ENCODE measurements at places on chromosomes 11 and 22. TPM values are rescaled to one million over a fixed set of nuclear protein-coding genes. Genes with fewer than 3 reads are reported as not detected.

CLCF1 gene
- total RNA-seq = 30.7 TPM

DNA sequence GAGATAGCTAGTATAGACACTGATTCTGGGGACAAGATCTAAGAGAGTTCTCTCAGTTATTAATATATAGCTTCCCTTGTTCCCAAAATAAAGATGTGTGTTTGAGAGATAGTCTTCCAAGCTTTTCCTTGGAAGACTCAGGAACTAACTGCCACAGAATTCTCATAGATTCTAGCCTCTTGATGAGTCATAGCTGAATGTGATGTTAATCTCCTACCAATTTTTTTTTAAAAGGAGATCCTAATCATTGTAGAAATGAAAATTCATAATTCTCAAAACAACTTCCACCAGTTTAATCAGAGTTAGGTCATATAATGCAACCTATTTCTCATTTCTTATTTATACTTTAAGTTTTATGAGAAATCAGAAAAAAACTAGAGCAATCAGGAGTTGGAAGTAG, 148.8 kb downstream of the JRKL start:
- no peaks in the 10 kb centered on the region for H3K4me1 ChIP-seq
- peaks cover 2% of the 10 kb centered on the region for H3K27me3 ChIP-seq

- H3K4me3 ChIP-seq = no peak overlapping the region
- no peaks in the 10 kb centered on the region for H3K36me3 ChIP-seq
- no peaks in the 10 kb centered on the region for H3K4me1 ChIP-seq
- DNase-seq = no peak
Observed at GRCh38 chr11:84580428-84580827, 1046.7 kb downstream of the DLG2 start.

ENTHD1 gene
- total RNA-seq = not detected

IGLL1 gene
- not detected for total RNA-seq

- H3K36me3 ChIP-seq = no peaks in the 10 kb centered on the region
- H3K4me1 ChIP-seq = no peaks in the 10 kb centered on the region
- H3K4me3 ChIP-seq = no peak overlapping the region
Observed at GRCh38 chr11:106585061-106585460, 433.2 kb downstream of the GUCY1A2 start.

DNA sequence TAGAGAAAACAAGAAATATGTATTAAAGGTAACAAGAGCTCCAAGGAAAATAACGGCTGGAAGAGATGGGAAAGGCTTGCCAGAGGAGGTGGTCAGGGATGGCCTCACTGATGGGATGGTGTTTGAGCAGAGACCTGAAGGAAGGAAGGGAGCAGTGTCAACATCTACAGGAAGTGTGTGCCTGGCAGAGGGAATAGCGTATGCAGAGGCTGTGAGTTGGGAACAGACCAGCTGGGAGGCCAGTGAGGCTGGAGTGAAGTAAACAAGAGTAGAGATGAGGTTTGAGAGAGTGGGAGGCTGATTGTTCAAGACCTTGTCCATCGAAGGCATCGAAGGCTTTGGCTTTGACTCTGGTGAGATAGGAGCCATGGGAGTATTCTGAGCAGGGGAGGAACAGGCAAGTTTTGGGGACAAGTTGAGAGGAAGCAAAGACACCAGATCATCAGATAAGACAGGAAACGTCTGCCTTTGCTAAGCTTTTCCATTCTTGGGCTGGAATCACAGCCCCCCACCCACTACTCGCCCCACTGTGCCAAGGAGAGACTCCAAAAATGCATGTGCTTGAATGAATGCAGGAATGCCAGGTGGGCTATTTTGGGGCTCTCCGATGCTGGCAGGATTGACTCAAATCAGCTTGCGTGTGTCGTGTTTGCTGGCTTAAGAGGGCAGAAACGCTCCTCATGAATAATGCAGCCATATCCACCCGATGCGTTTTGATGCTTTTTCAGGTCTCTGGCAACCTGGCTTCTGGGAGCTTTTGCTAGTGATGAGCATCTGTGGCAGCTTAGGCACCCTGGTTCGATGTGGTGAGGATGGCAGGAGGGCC, 7.2 kb downstream of the SGSM1 start:
- peaks cover 19% of the 10 kb centered on the region for H3K27me3 ChIP-seq
- H3K4me1 ChIP-seq = no peaks in the 10 kb centered on the region
- H3K27ac ChIP-seq = no peak overlapping the region
- DNase-seq = no peak
- H3K4me3 ChIP-seq = no peak overlapping the region

DNA sequence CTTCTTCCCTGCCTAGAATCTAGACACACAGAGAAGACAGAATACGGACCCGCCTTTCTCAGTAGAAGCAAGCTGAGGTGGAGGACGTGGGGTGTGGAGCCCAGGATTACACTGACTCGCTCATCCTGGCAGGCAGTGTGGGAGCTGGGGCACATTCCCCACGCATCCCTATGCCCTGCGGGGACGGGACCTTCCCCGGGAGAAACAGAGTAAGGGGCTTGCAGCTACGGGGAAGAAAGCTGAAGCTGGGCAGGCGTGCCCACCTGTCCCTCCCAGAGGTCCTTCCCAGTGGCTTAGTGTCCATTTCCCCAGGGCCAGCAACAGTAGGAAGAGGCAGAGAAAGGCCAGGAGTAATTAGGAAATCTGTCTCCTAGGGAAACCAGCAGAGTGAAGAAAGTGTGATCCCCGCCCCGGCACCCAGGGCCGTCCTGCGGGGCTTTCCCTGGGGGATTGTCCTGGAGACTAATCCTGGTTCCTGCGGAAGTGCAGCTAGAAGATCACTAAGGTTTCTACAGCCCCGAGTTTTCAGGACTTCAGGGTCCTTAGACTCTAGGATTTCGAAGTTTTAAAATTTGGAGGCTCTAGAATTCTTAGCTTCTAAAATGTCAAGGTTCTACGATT, 7.8 kb downstream of the DNAJB13 start:
- no peak overlapping the region for H3K27ac ChIP-seq
- H3K4me3 ChIP-seq = no peak overlapping the region
- H3K27me3 ChIP-seq = peaks cover 23% of the 10 kb centered on the region
- no peaks in the 10 kb centered on the region for H3K36me3 ChIP-seq
- DNase-seq = no peak
- peaks cover 6% of the 10 kb centered on the region for H3K4me1 ChIP-seq

DNA sequence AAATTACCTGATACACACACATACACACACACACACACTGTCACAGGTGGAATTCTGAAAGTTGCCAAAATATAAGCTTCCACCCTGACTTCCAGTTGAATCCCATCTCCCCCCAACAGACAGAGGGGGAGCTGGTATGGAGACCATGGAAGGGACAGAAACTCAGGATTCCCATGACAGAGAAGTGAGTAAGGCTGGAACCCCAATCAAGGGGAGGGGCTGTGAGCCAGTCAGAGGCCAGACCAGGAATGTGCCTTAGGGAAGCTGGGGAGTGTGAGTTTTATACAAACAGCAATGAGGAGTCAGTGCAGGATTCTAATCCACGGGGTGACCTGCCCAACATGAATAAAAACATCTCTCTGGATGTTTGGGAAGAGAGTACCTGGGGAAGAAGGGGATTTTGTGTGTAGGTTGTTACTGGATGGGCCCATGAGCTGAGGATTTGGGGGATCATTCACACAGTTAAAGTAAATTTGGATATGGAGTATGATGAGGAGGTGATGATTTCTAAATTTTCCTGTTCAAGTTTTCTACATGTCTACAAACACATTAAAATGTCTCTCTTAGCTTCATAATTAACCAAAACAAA, 38.7 kb upstream of the TOP3B start:
- no peak overlapping the region for H3K4me3 ChIP-seq
- H3K36me3 ChIP-seq = peaks cover 8% of the 10 kb centered on the region
- H3K27ac ChIP-seq = peak overlapping the region; percentile 38
- no peaks in the 10 kb centered on the region for H3K27me3 ChIP-seq
- no peak for DNase-seq

DNA sequence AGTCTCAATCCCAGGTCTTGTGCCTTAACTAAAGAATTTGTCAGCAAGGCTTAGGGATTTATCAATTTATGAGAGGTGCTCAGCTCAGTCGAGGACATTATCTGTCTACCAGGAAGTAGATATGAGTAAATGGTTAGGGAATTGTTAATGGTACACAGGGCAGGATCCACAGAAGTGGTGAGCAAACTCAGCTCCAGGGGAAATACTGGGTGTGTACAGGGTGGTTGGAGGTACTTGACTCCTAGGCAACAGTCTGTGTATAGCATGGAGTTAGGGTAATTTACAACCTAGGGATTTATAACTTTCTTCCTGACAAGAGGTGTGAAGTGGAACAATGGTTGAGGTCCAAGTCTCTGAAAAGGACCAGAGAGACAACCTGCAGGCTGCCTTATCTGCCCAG, 123.4 kb upstream of the OR9Q1 start:
- no peaks in the 10 kb centered on the region for H3K4me1 ChIP-seq
- H3K4me3 ChIP-seq = no peak overlapping the region
- no peaks in the 10 kb centered on the region for H3K36me3 ChIP-seq
- no peak overlapping the region for H3K27ac ChIP-seq
- peaks cover 31% of the 10 kb centered on the region for H3K27me3 ChIP-seq

- DNase-seq = no peak
- no peaks in the 10 kb centered on the region for H3K4me1 ChIP-seq
- no peaks in the 10 kb centered on the region for H3K36me3 ChIP-seq
Observed at GRCh38 chr11:112842151-112842550, 119.1 kb upstream of the NCAM1 start.

- peaks cover 5% of the 10 kb centered on the region for H3K27me3 ChIP-seq
- H3K4me1 ChIP-seq = no peaks in the 10 kb centered on the region
- H3K27ac ChIP-seq = no peak overlapping the region
- no peak for DNase-seq
Observed at GRCh38 chr11:75308986-75309385, 42.5 kb downstream of the ARRB1 start.

MRGPRF gene
- not detected for total RNA-seq

- no peaks in the 10 kb centered on the region for H3K36me3 ChIP-seq
- DNase-seq = no peak
- H3K4me1 ChIP-seq = no peaks in the 10 kb centered on the region
- no peak overlapping the region for H3K4me3 ChIP-seq
- H3K27me3 ChIP-seq = no peaks in the 10 kb centered on the region
Observed at GRCh38 chr11:86182976-86183584, 61.5 kb upstream of the EED start.
